ENCODE measurements at places on chromosomes 2 and 18. TPM values are rescaled to one million over a fixed set of nuclear protein-coding genes. Genes with fewer than 3 reads are reported as not detected.
A peak's percentile ranks its signal among the peaks of the same experiment; 100 is the strongest.

GRCh38 chr2:206556357-206556949 is 85.8 kb upstream of the FAM237A start:
- no peak for DNase-seq

GRCh38 chr2:196677404-196677803 is 37.9 kb downstream of the CCDC150 start:
- DNase-seq = no peak

DNA sequence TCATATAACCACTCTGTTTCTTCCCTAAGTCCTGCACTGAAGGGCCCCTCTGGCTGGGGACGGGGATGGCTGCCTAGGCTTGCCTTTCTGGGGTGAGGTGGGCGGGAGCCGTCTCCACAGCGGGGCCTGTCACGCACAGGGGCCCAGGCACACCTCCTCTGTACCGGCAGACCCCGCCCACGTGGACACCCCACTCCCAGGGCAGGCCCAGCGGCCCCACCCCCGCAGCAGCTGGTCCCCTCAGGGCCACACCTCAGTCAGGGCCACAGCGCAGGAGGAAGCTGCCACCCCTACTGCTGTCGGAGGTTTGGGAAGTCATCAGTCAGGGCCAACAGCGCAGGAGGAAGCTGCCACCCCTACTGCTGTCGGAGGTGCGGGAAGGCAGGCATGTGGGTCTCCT is 257.6 kb upstream of the RAB6C start:
- DNase-seq = no peak

GRCh38 chr2:100887713-100888495 is 68.0 kb downstream of the NPAS2 start:
- no peak for DNase-seq

GRCh38 chr2:177359836-177360595 is 32.6 kb upstream of the AGPS start:
- no peak for DNase-seq

- no peak for DNase-seq
These were observed 24.0 kb upstream of the CTIF start for GRCh38 chr18:48514786-48515185.

- DNase-seq = no peak
These were observed 88.2 kb upstream of the RAPGEF4 start for GRCh38 chr2:172647439-172647838.

DNA sequence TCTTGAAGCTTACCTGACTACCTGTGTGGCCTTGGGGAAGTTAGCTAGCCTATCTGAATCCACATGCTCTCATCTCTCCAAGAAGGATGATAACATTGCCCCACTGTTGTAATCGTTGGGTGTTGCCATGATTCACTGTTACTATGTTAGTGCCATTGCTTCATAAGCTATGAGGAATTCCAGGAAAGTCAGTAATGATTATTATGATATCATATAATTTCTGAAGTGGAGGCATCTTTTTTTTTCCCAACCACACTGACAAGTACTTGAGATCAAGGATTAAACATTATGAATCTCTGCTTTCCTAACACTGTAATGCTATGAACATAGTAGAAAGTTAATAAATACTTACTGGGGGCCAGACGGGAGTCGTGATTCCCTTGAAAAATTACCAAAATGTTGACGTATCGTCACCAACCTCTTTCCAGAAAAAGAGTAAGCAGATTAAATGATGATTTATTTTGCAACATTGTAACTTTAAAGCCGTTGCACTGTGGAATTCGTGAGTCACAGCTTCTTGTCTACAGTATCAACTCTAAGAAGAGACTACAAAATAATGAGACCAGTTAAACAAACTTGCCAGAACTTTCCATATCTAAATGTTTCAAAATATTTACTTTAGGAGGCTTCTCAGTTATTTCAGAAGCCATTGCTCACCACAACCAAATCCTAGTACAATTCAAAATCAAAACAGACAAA is 459.9 kb downstream of the PIK3C3 start:
- no peak for DNase-seq

DNA sequence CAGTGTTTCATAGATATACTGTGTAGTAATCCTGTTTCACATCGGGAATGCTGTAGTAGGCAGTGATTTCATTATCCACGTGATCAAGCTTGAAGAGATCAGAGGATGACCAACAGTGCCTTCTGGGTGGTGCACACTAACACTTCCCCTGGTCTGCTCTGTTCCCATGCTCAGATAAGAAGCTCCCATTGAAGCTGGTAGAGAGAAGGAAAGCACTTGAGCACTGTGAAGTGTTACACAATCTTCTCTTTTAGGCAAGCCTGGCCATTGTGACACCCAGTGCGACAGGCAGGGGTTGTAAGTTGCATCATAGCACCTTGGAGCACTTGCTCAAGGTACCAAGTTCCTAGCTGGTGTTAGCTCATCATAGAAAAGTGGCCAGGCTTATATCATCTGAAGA is 30.6 kb upstream of the GPD2 start:
- DNase-seq = peak; percentile 28

GRCh38 chr2:181877181-181877664 is 14.3 kb upstream of the ITPRID2 start:
- no peak for DNase-seq

GRCh38 chr18:49618742-49619681 is 57.2 kb downstream of the LIPG start:
- DNase-seq = no peak

The FBXO41 gene
- total RNA-seq = 1.7 TPM

The CAPN14 gene
- total RNA-seq = 0.08 TPM

The ANO7 gene
- total RNA-seq = 2.7 TPM

The TUBA3D gene
- not detected for total RNA-seq

Data from ovary (tissue), 10 donors.